ENCODE measurements at places on chromosomes 5 and 9. TPM values are rescaled to one million over a fixed set of nuclear protein-coding genes. Genes with fewer than 3 reads are reported as not detected.

PCDHA1 gene
- total RNA-seq, result not detected

CMYA5 gene
- 1.3 TPM for total RNA-seq

- no peak for DNase-seq
Measured at GRCh38 chr9:118962426-118962825, 406.8 kb downstream of the BRINP1 start.

- no peak for DNase-seq
Measured at GRCh38 chr9:128145536-128145935, 3.7 kb upstream of the LCN2 start.

DNA sequence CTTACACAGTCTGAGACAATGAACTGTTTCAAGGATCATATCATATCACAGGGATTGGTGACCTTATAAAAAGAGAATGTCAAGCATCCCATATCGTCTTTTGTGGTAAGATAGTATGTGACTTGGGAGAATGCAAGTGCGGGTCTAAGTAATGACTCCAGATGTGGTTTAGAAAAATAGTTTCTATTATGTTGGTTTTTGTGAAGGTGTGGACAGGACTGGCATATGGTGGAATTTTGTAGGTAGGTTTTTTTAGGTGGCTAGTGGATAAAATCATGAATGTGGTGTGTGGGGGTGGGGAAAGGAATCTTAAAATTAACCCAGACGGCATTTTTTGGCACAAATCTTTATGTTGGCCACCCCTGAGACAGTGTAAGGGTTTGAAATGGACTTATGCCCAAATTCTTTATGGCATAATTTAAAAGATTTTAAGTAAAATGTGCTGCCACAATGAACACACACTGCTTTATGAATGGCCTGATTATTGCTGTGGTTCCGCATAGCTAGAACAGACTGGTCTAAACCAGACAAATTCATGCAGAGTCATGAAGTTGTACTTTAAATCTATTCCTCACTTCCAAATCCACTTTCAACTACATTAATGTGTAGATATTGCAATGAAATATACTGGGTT lies 204.8 kb upstream of the HAPLN1 start:
- DNase-seq, result no peak

- DNase-seq, result no peak
Measured at GRCh38 chr5:95331358-95331757, 46.5 kb upstream of the MCTP1 start.

- no peak for DNase-seq
Measured at GRCh38 chr5:14231890-14232289, 88.7 kb downstream of the TRIO start.

DNA sequence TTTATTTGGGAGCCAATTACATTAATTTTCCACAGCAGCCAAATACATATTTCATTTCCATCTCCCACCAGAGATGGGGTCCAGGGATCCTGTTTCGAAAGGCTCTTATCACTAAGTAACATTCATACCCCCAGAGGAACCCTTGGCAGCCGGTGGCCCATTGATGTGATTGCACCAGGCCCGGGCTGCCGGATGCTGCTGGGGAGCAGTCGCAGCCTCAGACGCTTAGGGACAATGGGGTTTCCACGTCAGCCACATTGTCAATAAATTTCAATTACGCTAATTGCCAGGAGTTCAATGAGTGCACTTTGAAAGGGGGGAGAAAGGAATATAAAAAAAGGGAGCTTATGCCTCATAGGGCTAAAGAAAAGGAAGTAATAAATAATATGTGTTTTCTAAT lies 478.8 kb upstream of the ADAMTS16 start:
- no peak for DNase-seq

GRCh38 chr5:6847870-6848269 lies 134.6 kb downstream of the TENT4A start:
- DNase-seq, result no peak

- no peak for DNase-seq
Measured at GRCh38 chr9:136437839-136438547, 1.7 kb downstream of the INPP5E start.

DNA sequence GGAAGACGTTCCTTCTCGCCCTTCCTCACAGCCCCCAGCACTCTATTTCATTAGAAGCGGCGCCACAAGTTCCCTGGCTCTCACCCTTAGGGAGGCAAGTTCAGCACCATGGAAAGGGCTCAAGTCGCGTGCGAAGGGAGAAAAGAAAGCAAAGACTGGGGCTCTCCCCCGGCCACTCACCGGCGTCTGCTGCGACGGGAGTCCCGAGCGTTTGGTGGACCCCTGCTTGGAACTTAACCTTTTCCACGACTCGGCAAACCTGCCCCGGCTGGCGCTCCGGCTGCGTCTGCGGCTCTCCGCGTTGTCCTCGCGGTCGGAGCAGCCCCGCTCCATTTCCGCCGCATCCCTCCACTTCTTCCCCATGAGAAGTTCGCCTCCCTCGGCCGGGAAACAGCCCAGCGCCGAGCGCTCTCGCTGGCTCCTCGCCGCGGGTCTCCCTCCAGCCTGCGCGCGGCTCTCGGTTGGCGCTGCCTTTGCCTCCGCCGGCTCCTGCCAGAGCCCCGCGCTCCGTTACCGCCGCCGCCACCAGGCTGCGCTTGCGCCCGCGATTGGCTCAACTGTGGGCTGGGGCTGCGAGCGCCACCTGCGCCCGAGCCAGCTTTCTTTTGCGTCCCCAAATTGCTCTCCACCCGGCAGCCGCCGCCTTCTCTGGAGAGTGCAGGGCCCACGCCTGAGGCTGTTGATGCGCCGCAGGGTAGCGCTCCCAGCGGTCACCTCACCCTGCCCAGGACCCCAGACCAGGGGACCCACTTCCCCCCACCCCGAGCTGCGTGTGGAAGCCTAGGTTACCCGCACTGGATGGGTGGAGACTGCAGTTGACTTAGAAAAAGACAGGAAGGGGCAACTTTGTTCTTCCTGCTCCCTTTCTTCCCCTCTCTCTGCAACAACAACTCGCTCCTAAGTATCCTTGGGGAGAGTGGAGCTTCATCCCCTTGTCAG lies 321.6 kb downstream of the CEMIP2 start:
- DNase-seq, result no peak

DNA sequence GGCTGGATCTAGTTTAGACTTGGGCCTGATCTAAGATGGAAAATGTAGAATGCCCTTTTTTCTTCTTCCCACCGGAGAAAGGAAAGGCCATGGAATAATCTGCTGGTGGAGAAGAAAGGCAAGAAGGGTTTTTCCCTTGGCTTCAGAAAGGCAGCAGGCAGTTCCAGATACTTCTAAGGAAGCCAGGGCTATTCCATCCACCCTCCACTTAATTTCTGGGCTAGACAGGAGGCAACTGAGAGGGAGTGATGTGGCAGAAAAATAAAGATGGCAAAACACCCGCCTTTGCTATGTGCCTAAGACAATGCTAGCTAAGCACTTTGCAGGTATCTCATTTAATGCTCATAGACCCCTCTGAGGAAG lies 9.9 kb downstream of the MYOZ3 start:
- no peak for DNase-seq

DNA sequence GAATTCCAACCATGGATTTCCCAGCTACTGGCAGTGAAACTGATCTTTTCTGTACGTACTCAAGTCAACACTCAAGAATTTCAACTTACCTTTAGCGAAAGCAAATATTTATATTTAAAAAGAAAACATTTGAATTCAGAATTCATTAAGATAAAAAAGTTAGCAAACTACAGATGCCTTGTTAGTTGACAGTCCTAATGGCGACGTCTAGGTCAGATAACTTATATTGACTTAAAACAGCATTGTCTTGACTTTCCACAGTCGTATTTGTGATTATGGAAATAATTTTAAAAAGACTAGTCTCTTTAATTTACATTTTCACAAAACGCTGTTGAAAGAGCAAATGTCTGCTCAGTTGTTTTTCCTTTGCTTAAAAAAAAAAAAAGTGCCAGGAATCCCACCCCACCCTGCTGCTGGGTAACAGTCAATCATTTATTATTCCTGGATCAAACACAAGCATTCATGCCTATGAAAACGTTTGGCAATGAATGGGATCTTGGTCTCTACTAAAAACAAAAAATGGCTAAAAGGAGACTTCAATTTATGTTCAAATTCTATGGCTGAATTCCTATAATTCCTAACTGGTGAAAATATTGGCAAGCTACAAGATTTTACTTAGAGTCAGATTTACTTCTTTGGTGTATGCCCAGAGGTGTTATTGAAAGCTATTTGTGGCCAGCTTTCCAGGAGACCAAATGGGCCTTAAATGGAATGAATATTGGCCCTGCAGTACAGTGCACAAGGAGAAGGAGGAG lies 22.0 kb downstream of the OR2S2 start:
- DNase-seq, result no peak
